ENCODE measurements at places on chromosomes 16 and 17.

- no peak for DNase-seq
Observed at GRCh38 chr16:1501630-1502029, 8.5 kb downstream of the TELO2 start.

DNA sequence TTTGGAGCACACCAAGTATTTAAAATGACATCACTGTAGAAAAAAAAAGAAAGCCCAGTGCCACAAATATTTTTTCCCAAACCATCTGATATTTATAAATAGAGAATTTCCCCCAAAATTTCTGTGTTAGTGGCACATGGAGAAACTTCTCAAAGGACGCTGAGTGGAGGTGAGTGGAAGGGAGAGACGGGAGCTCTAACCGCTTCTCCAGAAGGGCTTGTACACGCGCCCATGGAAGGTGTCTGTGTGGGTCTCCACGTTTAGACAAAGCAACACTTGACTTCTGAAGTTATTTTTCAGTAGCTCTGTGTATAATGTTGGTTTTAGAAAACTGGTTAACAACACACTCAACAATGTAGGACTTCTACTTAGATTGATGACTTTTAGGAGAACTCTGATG lies 1.0 kb downstream of the MYOCD start:
- no peak for DNase-seq

DNA sequence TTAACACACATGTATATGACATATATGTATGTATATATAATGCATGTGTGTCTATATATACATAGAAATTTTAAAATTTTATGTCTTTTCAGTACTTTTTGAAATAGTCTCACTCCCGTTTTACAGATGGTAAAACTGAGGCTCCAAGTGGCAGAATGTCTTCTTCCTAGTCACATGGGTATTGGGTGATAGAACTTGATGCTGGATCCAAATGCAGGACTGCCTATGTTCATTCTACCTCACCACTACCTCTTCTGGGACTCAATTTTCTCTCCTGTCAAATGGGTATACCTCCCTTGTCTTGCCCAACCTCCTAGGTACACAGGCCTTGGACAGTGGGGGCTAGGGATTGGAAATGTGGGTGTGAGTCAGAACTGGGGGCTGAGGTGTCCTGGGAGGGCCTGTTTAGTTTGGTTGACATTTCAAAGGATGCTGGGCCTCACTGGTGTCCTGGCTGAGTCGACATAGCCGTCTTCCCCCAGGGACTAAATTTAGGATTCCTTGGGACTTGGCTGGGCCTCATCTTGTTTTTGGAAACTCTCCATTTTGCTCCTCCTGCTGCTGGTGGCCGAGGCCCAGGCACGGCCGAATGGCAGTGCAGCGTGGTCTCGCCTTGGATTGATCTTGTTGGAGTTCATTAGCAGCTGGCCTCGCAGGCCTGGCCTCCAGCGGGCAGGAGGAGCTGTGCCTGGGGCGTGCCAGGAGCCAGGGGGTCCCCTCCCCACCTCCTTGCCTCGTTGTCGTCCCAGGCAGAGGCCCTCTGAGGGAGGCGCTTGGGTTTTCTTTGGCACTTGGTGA lies 25.9 kb downstream of the NKD1 start:
- DNase-seq: no peak

DNA sequence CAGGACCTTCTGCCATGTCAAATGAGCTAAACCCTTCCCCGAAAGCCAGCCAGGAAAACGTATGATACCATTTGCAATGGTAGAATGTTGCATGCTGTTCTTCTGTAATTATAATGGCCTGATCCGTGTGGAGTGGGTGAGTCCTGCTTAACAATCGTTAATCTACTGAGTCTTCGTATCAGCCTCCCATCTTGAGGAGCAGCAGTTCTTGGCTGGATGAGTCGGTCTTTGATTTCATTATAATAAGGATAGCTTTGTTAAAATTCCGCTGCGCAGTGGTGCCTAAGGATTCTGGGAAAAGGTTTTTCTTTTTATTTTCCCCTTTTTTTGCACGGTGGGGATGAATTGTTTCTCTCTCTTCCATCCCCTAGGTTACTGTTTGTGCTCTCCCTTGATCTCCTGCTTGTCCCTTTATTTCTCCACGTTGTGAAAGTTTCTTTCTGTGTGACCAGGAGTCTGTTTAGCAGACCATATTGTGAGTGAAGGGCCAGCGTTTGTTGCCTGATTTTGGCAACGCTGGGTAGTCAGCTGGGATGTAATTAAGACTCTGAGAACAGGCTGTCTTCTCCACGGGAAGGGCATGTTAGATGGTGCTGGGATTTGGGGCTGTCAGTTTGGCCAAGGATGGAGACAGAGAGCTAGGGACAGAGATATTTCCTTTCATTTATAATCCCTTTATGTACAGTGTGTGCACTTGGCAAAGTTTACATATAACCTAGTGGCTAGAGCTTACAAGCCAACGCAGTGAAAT lies 263.0 kb downstream of the FTO start:
- no peak for DNase-seq

DNA sequence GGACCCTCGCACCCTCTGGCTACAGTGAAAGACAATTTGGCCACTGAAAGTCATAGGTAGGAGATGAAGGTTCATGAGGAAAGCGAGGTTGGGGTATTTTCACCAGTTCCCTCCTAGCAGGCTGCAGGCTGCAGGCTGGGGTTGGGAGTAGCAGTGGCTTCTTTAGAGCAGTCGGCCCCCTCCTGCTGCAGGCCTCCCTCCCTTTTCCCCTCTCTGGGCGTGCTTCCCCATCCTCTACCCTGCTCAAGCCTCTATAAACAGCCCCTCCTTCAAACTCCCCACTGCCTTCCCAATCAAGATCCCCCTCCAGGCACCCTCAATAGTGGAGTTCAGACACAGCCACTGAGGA lies 41.8 kb downstream of the GAS7 start:
- DNase-seq: no peak

GRCh38 chr16:68194251-68194650 lies 41.7 kb downstream of the ESRP2 start:
- no peak for DNase-seq

- no peak for DNase-seq
Observed at GRCh38 chr16:49857423-49858181, 1.7 kb upstream of the ZNF423 start.

Measured in NCI-H345 (cell line).